ENCODE measurements at places on chromosomes 2 and 18. TPM values are rescaled to one million over a fixed set of nuclear protein-coding genes. Genes with fewer than 3 reads are reported as not detected.

UGT1A5 gene
- 5.2 TPM for total RNA-seq

AOX1 gene
- total RNA-seq, result 24.6 TPM

KCNG2 gene
- not detected for total RNA-seq

C1QL2 gene
- not detected for total RNA-seq

DNA sequence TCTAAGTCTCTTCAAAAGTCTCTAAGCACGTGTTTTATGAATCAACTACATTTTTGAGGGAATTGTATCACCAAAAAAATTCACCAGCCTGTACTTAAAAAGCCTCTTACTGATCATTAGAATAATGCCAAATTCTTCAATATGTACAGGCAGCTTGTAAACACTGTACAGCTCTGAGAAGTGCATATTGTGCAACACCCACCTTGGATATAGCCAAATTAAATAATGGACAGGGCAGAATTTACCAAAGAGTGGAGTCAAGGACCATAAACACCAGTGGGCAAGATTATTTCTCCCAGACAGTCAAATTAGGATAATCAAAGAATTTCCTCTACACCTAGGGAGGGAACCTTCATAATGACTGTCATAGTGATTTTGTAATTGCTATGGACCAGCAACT lies 338.2 kb downstream of the NR4A2 start:
- no peak for DNase-seq
- no peaks in the 10 kb centered on the region for H3K27me3 ChIP-seq
- H3K27ac ChIP-seq, result no peak overlapping the region
- no peaks in the 10 kb centered on the region for H3K4me1 ChIP-seq
- H3K36me3 ChIP-seq, result no peaks in the 10 kb centered on the region

DNA sequence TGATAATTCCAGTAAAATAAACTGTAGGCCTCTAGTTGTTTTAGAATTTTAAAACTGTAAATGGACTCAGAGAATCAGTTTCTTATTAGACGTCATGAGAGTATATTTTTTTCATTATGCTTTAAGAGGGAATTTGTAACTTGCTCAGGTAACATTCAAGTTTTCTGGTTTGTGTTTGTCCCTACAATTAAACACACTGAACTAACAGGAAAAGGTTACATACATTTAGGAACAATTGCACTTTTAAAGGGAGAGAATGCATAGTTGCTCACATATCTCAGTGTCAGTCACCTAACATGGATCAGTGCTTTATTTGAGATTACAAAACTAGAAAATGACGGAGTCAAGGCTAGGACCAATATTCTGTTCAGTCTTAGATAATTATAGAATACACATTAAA lies 3.1 kb downstream of the COL3A1 start:
- no peaks in the 10 kb centered on the region for H3K4me1 ChIP-seq
- no peak for DNase-seq
- peak overlapping the region; percentile 58 for H3K4me3 ChIP-seq
- H3K27me3 ChIP-seq, result no peaks in the 10 kb centered on the region

GRCh38 chr2:53183581-53183980 lies 584.0 kb upstream of the CHAC2 start:
- no peaks in the 10 kb centered on the region for H3K36me3 ChIP-seq
- H3K4me3 ChIP-seq, result no peak overlapping the region
- no peak overlapping the region for H3K27ac ChIP-seq
- no peak for DNase-seq
- no peaks in the 10 kb centered on the region for H3K4me1 ChIP-seq

DNA sequence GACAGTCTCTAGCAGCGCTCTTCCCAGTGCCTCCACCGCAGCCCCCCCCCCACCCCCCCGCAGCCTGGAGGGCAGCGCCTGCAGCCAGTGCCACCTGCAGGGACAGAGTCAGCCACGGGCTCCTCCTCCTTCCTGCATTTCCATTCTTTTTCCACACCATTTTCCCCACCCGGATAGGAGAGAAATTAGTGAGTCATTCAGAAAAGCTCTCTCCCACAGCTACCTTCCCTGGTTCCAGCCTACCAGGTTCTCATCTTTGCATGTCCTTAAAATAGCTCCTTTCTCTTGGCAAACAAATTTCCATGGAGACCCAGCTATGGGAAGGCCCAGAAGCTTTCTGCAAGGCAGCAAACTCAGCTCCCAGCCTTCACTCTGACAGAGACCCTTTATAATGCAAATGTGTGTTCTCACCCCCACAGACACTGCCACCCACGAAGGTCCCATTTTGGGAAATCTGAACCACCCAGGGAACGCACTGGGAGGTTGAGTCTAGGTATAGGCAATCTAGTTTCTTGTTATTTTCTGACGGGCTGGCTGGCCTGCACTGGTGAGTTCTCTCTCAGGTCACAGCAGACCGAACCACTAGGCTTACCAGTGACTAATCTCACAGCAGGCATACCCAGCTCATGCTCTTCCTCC lies 41.8 kb upstream of the ATG16L1 start:
- H3K27me3 ChIP-seq, result no peaks in the 10 kb centered on the region
- H3K4me1 ChIP-seq, result peaks cover 12% of the 10 kb centered on the region
- no peak for DNase-seq
- H3K27ac ChIP-seq, result no peak overlapping the region
- no peaks in the 10 kb centered on the region for H3K36me3 ChIP-seq

- H3K4me3 ChIP-seq, result peak overlapping the region; percentile 21
- DNase-seq, result no peak
- no peak overlapping the region for H3K27ac ChIP-seq
- H3K36me3 ChIP-seq, result no peaks in the 10 kb centered on the region
- H3K27me3 ChIP-seq, result no peaks in the 10 kb centered on the region
Observed at GRCh38 chr18:63132819-63133200, 186.8 kb downstream of the BCL2 start.

GRCh38 chr18:27198036-27198435 lies 12.9 kb upstream of the CHST9 start:
- no peak overlapping the region for H3K27ac ChIP-seq
- no peaks in the 10 kb centered on the region for H3K27me3 ChIP-seq
- no peaks in the 10 kb centered on the region for H3K36me3 ChIP-seq
- H3K4me1 ChIP-seq, result no peaks in the 10 kb centered on the region

DNA sequence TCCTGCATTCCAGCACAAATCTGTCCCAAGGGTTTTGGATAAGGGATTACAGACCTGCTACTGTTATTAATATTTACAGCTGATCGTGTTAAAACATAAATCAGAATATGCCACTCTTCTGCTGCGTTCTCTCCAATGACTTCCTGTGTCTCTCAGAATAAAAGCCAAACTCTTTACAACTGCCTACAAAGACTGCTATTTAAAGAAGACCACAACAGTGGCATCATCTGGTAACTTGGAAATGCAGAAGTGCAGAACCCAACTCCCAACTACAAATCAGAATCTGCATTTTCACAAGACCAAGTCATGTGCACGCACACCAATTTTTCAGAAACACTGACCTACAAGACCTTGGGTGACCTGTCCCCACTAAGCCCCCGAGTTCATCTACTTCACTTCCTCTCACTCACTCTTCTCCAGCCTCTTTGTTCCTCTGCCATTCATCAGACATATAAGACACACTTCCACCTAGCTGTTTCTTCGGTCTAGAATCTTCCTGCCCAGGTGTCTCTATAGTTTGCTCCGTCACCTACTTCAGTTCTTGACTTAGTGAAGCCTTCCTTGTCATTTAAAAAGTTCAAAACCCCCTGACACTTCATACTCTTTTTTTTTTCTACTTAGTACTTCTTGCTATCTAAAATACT lies 36.0 kb downstream of the CHN1 start:
- H3K27ac ChIP-seq, result no peak overlapping the region
- peaks cover 3% of the 10 kb centered on the region for H3K4me1 ChIP-seq
- no peak for DNase-seq
- H3K27me3 ChIP-seq, result no peaks in the 10 kb centered on the region
- no peak overlapping the region for H3K4me3 ChIP-seq
- no peaks in the 10 kb centered on the region for H3K36me3 ChIP-seq

- H3K4me1 ChIP-seq, result no peaks in the 10 kb centered on the region
- H3K27me3 ChIP-seq, result no peaks in the 10 kb centered on the region
- no peak for DNase-seq
- no peak overlapping the region for H3K27ac ChIP-seq
Observed at GRCh38 chr2:190365499-190366204, 22.3 kb downstream of the INPP1 start.

Data from esophagus squamous epithelium (tissue), 5 donors.